Renal pelvis (tissue), 12 donors: ENCODE measurements at places on chromosomes 1 and 21. TPM values are rescaled to one million over a fixed set of nuclear protein-coding genes. Genes with fewer than 3 reads are reported as not detected.

Gene CCDC27
- polyA plus RNA-seq, result 0.33 TPM

Gene HUNK
- polyA plus RNA-seq, result 18.5 TPM

Gene FAM72D
- polyA plus RNA-seq, result 2.2 TPM

Gene PLA2G2A
- 0.23 TPM for polyA plus RNA-seq

Gene TAS1R3
- polyA plus RNA-seq, result 0.39 TPM

Gene EDARADD
- 7.6 TPM for polyA plus RNA-seq

Gene TEDDM1
- 0.07 TPM for polyA plus RNA-seq

Gene DSCAM
- 0.08 TPM for polyA plus RNA-seq

Gene UBE2U
- polyA plus RNA-seq, result not detected

Gene RAD54L
- polyA plus RNA-seq, result 15.3 TPM

Gene TLR5
- polyA plus RNA-seq, result 5.4 TPM

Gene SPRR1A
- not detected for polyA plus RNA-seq

Gene RXFP4
- polyA plus RNA-seq, result 0.24 TPM

Gene KRTAP19-3
- not detected for polyA plus RNA-seq

Gene LIN28A
- polyA plus RNA-seq, result 0.04 TPM

Gene SCAF4
- polyA plus RNA-seq, result 41.7 TPM

Gene MYCL
- polyA plus RNA-seq, result 8.4 TPM

Gene TMPRSS2
- polyA plus RNA-seq, result 37.0 TPM

Gene TLCD4
- polyA plus RNA-seq, result 6.8 TPM

Gene DHX9
- 288 TPM for polyA plus RNA-seq

Gene CD34
- polyA plus RNA-seq, result 90.6 TPM

Gene TNNT2
- polyA plus RNA-seq, result 78.9 TPM

Gene DCDC2B
- 2.1 TPM for polyA plus RNA-seq

Gene DNASE2B
- polyA plus RNA-seq, result not detected

Gene CYP4B1
- 2.2 TPM for polyA plus RNA-seq

Gene RIPPLY3
- 2.7 TPM for polyA plus RNA-seq
